Amniotic epithelial cell (primary cell): ENCODE measurements at places on chromosomes 4 and X.

DNA sequence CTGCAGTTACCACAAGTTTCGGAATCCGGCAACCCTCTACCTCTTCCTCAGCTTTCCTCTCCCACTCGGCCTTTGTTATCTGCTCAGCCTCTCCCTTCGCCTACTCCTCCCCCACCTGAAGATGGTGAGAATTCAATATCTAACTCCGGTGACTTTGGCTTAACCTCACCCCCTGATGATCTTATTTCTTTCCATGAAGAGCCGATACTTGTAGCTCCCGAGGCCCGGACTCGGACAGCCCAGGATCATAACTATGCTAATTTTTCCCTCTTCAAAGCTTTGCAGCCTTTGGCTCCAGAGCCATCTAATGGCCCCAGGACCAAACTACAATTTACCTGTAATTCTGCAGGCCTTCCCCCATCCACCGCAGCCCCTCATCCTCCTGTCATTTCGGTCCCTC is 32.0 kb upstream of the MGST2 start:
- DNase-seq = peak; percentile 33

- no peak for DNase-seq
These were observed 21.2 kb upstream of the MID2 start for GRCh38 chrX:107804427-107804826.

- no peak for DNase-seq
These were observed 1.9 kb downstream of the ARHGAP10 start for GRCh38 chr4:147733716-147734344.

- DNase-seq = peak; percentile 7
These were observed 248.1 kb downstream of the EVC2 start for GRCh38 chr4:5460106-5460801.

GRCh38 chrX:32877592-32877991 is 333.8 kb downstream of the DMD start:
- DNase-seq = no peak

DNA sequence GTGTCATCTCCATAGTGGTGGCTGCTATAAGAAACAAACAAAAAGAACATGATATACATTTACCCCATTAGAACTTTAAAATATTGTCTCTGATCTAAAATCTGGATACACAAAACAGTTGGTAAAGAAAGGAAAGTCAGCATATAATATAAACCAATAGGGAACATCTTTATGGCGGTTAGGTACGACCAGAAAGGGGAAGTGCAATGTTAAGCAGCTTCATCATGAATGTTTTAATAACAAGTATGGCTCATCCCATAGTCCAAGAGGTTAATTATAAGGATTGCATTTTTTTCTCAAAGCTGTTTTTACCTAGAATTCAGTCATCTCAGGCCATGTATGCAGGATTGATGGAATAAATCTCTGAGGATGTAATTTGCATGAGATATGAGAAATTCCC is 1869.7 kb downstream of the PCDH7 start:
- DNase-seq = no peak

- DNase-seq = peak; percentile 41
These were observed 5.8 kb downstream of the PAPSS1 start for GRCh38 chr4:107714256-107714655.

DNA sequence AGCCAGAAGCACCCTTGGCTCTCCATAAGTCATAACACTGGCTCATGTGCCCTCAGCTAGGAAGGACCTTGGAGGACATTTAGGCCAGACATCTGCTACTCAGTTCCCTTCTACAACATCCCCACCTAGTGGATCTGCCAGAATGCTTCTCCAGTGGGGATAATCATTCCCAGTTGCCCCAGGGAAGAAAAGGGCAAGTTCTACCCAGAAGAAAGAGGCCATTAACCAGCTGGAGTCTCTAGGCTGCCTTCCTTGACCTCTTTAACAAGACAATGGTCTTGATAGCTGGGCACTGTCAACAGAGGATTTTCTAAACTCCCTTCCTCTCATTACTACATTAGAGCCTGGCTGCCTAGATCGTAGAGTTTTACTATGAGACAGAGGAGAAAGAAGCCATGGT is 42.0 kb downstream of the LGI2 start:
- DNase-seq = peak; percentile 12

DNA sequence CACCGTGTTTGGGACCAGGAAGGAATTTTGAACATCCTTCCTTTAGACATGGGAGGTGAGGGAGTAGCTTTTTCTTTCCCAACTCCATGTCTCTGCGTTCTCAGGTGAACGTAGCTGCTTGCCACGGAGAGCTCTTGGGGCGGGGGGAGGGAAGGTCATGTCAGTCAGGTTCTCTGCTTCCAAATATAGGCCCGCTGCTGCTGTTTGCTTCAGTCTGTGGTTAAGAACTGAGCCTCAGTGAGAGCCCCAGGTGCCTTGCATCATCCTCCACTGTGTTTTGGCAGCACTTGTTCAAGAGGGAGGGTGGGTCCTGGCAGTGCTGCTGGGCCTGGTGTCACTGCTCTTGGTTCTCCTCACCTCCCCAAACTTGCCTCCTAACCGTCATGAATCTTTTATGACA is 46.5 kb downstream of the HADH start:
- no peak for DNase-seq

DNA sequence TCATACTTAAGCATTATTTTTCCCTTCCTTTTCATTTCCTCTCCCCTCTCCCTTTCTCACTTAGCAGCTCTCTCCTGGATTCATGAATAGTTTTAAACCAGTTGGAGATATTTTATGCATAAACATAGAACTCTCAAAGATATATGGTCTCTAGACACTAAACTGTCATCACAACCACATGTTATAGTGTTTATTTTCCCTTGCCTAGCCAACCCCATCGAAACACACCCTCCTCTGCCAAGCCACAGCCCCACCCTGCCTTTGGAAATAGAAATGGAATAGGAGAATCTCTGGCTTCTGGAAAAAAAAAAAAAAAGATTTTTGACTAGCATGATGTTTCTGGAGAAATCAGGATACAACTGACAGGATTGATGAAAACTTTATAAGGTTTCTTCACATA is 64.8 kb upstream of the RBPJ start:
- no peak for DNase-seq

DNA sequence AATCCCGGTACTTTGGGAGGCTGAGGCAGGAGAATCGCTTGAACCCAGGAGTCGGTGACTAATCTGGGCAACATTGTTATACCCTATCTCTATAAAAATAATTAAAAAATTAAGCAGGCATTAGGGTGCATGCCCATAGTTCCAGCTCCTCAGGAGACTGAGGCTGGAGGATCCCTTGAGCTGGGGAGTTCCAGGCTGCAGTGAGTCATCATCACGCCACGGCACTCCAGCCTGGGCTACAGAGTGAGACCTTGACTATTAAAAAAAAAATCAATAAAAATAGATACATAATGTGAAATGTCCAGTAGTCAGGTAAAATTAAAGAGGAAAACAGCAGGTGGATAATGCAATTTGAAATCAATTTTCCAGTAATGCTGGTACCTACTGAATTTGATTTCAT is 14.6 kb downstream of the ADGRL3 start:
- no peak for DNase-seq

- no peak for DNase-seq
These were observed 39.2 kb downstream of the FAM241A start for GRCh38 chr4:112184438-112184837.

DNA sequence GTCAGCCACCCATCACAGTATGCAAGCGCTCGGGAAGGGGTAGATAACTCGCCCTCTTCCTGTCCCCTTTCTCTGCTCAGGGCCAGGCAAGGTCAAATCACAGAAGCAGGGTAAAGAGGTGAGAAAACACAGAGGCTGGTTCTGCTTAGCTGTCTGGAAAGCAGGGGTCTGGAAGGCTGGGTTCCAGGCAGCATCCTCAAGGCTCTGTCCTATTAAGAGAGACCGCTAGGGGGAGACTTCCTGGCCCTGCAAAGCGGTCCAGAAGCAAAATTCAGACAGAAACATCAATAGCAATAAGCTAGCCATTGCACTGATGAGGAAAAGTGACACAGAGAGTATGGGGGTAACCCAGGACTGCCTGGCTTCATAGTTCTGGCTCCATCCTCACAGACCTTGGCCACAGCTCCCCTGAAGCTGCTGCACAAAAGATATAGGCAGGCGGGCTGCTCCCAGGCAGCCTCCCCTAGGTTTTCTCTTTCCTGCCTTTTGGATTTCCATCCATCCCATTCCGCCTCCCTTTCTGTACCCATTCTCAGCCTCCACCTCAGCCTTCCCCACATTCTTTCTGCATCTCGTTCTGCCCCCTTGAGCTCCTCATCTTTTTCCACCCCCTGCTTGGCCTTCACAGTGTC is 308.5 kb downstream of the EVC2 start:
- peak; percentile 7 for DNase-seq

- DNase-seq = no peak
These were observed 159.9 kb upstream of the MED14 start for GRCh38 chrX:40895246-40895645.
